ENCODE measurements at places on chromosomes 5 and 9.

DNA sequence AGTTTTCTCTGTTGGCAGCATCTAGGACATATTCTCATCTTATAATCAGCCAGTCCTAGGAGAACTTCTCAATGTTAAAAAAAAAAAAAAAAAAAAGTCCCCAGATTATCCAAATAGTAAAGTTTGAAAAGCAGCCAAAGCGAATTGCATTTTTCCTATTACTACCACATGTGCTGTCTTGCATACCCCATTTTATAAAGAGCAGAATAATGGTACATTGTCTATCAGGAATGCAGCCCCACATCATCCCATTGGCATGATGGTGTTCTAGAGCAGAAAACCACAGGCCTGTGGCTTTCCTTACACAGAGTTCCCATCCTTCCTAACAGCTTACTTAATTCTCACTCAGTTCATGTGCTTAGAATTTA lies 381.6 kb downstream of the TMEM38B start:
- no peak for DNase-seq

DNA sequence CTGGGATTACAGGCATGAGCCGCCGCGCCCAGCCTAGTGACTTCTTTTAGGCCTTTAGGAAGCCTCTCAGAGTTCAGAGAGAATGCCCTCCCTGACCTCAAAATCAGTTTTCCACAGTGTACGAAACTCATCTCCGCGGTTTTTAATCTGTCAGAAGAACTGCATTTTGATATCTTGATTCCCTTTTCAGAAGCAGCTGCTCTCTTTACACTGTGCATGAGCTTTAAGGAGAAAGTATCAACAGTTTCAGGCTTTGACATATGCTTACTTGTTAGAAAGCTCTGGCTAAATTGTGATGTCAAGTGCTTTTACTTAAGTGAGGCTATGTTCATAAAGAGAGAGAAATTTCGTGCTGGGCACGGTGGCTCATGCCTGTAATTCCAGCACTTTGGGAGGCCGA lies 74.6 kb downstream of the USP20 start:
- DNase-seq: no peak

DNA sequence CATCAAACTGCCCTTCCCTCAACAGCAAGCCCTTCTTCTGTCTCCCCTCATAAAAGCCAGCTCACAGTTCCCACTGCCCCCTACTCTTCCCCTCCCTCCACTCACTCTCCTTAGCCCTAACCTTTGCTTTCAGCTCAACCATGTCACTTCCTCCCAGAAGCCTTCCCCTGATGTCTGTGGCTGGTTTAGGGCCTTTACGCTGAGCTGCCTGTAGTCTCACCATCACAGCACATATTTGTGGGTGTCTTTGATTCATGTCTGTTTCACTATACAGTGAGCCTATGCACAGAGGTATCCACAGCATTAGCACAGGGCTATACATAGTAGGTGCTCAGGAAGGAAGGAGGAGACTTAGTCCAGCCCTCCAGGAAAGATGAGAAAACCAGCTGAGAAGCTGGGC lies 34.7 kb downstream of the C9orf50 start:
- no peak for DNase-seq

DNA sequence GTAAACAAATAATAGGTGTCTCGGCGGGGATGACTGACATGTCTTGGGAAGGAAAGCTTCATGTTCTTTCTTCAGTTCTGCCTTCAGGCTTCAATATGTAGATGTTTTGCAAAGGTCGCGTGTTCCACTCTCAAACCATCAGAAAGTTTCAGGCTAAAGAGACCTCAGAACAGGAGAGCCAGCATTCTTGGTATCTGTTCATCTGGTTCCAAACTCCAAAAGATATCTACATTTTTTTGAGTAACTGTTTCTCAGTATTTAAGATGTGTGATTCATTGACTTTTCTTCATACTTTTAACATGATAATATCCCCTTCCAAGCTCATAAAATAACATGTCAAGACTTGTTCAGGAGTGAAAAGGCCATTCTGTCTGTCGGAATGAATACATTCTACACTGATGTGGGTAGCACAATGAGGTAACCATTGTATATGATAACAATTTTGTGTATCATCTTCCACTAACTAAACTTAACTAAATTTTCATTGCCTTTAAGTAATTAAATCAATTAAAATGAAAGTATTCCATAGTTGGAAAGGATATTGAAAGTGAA lies 183.6 kb downstream of the CFAP90 start:
- no peak for DNase-seq

DNA sequence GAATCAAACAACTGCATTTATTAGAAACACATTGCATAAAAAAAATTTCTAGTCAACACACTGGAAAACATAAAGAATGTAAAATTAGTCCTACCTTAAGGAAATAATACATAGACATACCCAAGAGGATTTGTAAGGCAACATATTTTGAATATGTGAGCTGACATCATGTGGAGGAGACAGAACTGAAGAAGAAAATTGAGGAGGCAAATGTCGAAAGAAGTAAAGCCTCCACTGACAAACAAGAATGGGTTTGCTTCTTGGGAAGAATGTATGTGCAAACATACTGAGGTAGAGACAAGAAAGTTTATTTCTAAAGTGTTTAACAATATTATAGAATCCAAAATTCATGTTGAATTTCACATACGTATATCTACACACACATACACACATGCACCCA lies 363.0 kb upstream of the PDE4D start:
- DNase-seq: no peak

GRCh38 chr9:122261469-122261881 lies 3.2 kb downstream of the RBM18 start:
- no peak for DNase-seq

GRCh38 chr5:85017261-85017660 lies 632.6 kb upstream of the EDIL3 start:
- DNase-seq: no peak

DNA sequence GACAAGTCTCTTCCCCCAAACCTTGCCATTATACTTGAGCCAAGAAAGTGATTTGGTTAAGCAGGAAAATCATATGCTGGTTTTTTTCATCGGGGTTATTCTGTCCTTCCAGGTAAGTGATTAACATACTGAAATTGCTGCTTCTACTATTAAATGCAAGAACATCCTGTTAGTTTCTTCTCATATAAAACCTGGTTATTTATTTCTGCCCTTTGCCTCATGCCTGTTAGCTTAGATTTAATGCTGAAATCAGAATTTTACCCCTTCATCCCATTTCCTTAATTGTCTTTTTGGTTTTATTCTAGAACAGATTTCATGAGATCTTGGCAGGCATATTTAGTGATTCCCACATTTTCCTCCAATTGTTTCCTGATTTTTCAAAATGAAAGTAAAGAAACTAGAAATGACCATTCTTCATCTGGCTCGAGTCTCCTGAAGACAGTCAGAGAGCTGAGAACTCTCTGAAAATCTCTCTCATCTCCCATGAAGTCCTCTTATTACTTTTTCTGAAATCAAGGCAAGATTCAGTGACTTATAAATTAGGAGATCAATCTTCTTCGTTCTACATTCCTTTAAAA lies 132.9 kb downstream of the NFIB start:
- DNase-seq: no peak

- no peak for DNase-seq
These were observed 1.1 kb upstream of the FAM78A start for GRCh38 chr9:131277287-131277909.

DNA sequence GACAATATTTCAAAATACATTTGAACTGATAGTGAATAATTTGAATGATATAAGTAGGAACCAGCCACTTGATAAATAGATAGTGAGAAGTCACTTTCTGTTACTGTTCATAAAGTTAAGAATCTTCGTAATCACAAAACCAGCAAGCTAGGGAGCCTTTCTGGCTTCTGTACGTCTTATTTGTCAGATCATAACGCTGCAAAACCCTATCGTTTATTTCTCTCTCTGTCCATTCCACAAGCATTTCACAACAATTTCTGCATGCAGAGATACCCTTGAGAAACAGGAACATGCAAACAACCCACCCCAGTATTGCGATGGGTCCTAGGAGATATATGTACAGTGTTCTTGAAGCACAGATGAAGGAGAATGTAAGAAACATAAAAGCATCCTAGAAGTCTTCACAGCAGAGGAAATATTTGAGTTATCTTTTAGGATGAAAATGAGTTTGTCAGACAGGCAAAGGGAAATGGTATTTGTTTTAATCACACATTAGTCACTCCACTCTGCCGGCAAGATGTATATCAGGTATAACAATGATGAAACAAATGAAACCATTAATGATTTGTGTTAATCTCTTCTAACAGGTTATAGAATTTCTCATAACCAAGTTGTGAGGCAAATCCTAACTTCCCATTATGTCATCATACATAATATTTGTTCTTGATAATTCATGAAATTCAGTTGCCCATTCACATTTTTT lies 668.7 kb upstream of the FTMT start:
- DNase-seq: no peak

DNA sequence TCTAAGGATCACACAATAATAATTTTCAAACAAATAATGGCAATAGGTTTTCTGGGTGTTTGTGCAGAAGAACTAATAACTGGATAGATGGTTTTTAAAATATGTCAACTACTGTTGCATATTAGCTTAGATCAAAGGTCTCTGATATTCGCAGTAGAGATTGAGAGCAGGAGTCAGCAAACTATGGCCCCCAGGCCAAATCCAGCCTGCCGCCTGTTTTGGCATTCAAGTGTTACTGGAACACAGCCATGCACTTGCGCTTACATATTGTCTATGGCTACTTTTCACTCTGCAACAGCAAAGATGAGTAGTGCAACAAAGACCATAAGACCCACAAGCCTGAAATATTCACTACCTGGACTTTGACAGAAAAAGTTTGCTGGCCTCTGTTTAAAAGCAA lies 260.8 kb downstream of the GRIA1 start:
- DNase-seq: no peak

- no peak for DNase-seq
These were observed 26.8 kb downstream of the GRIA1 start for GRCh38 chr5:153517241-153517611.

DNA sequence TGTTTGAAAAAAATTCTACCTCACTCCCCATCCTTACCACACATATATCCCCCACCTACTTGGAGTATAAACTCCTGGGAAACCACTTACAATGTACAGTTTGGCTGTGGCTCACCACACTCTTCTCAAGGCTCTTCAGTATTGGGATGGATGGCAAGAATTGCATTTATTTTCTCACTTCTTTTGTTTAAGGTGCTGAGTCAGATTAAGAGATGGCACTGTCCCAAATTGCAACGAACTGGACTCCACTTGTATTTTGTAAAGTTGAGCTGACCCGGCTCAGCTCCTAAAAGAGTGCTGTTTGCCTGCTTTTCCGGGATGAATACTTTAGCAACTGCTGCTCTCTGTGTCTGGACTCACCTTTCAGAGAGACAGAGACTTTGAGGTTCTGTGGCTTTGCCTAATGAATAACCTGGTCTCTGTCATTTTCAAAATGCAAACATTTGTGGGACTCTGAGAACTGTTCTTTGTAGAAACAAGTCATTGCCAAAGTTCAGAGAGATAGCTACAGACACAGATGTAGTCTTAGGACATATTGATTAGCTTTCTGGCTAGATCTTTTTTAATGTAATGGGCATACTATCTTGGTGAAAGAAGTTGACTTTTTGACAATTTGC lies 42.2 kb downstream of the PPP2R2B start:
- no peak for DNase-seq

GRCh38 chr9:124906966-124907365 lies 33.9 kb downstream of the GOLGA1 start:
- DNase-seq: no peak

- no peak for DNase-seq
These were observed 195.4 kb downstream of the HSPA4 start for GRCh38 chr5:133247151-133247709.

DNA sequence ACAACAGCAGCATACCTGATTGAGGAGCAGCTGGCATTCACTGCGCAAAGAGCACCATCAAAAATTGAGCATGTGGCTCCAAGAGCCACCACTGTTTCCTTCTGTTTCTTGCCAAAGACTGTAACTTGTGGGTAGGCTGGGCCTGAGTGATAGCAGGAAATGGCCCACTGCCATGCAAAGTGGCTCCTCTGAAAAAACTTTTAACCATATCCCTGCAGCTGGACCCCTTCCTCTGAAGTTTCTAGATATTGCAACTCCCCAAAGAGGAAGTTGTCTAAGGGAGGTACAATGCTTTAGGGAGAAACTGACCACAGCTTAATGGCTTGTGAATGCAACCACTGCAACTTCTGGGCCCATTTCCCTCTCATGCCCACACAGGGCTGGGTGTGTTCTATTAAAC lies 355.4 kb upstream of the PDE4D start:
- DNase-seq: peak; percentile 58

- no peak for DNase-seq
These were observed 202.8 kb downstream of the MLLT3 start for GRCh38 chr9:20419533-20419932.

GRCh38 chr9:114902786-114903524 lies 27.4 kb downstream of the TNFSF8 start:
- DNase-seq: peak; percentile 74

DNA sequence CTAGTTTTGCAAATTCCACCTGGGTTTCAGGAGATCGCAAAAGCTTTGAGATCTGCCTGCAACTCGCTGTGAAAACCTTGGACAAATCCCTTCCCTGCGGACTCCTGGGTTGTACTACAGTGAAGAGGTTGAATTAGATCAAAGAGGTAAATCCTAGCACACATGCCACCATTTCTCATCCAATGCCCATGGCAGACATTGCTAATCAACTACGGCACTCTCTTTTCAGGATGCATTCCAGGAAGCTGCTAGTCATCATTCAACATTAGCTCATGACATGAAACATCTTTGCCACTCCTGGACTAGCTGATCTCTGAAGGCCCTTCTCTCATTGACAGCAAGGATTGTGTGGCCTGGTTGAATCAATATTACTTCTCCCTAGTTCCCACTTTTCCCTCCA lies 46.1 kb downstream of the PCDH1 start:
- no peak for DNase-seq

GRCh38 chr5:124162767-124163532 lies 583.5 kb downstream of the ZNF608 start:
- DNase-seq: peak; percentile 26

- peak; percentile 61 for DNase-seq
These were observed 744 bp downstream of the TARS1 start for GRCh38 chr5:33441241-33442177.

GRCh38 chr9:83327323-83327722 lies 210.9 kb downstream of the FRMD3 start:
- no peak for DNase-seq

DNA sequence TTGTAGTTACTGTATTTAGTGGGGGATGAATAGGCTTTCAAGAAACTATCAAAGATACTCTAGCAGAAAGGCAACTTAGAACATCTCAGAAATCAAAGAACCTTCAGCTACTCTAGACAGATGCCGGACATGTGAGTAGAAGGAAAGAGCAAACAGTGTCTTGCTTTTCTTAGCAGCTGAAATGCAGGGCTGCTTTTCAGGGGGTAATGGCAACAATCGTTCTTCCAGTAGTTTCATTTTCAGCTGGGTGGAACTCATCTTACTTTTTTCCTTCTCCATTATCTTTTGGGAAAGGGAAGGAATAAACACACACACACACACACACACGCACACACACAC lies 281.6 kb downstream of the CRB2 start:
- no peak for DNase-seq

DNA sequence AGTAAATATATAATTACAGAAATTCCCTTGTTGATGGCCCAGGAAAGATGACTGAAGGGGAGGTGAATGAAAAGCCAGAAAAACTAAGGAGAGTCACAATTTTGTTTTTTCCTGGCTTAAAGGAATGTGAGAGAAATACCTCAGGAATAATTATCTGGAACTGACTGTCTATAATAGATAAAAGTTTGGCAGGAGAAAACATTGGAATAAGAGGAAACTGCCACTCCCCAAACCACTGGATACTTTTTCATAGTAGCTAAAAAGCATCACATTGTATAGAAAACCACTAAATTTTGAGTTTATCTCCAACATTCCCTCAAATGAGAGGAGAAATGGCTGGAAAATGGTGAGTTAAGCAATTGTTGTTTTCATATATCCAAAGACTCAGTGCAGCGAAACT lies 326.0 kb downstream of the NPR3 start:
- DNase-seq: no peak

GRCh38 chr5:149921597-149921996 lies 23.0 kb downstream of the PDE6A start:
- DNase-seq: no peak
